ENCODE measurements at places on chromosomes 13 and 19.

- DNase-seq: no peak
Measured at GRCh38 chr13:20221772-20222171, 10.3 kb downstream of the GJB6 start.

GRCh38 chr13:19183676-19184075 lies 2.1 kb upstream of the TUBA3C start:
- DNase-seq: no peak

DNA sequence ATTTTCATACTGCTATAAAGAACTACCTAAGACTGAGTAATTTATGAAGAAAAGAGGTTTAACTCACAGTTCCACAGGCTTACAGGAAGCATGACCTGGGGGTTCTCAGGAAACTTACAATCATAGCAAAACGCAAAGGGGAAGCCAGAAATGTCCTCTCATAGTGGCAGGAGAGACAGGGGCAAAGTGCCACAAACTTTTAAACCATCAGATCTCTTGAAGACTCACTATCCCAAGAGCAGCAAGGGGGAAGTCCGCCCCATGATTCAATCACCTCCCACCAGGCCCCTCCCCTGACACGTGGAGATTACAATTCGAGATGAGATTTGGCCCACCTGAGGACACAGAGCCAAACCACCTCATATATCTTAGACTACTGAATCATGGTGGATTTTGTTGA lies 198.7 kb downstream of the KCTD12 start:
- DNase-seq: no peak

- DNase-seq: no peak
Measured at GRCh38 chr19:16234552-16235445, 37.1 kb downstream of the AP1M1 start.

DNA sequence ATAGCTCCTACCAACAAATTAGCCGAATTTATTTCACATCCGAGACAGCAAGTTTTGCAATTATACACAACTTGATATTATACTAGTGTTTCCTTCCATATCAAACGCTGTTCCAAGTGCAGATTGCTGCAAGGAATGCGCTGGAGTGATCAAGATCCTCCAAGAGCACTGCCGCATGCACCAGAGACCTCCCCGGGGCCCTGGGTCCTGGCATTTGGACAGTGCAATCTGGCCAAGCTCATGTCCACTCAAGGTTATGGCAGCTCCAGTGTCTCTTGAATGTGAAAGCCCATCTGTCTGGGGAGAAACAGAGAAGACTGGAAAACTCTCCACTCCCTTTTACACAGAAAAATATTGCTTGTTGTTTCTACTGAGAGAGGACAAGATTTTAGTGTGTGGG lies 111.9 kb downstream of the HSPH1 start:
- DNase-seq: no peak

GRCh38 chr13:41386211-41386610 lies 71.1 kb upstream of the RGCC start:
- no peak for DNase-seq

DNA sequence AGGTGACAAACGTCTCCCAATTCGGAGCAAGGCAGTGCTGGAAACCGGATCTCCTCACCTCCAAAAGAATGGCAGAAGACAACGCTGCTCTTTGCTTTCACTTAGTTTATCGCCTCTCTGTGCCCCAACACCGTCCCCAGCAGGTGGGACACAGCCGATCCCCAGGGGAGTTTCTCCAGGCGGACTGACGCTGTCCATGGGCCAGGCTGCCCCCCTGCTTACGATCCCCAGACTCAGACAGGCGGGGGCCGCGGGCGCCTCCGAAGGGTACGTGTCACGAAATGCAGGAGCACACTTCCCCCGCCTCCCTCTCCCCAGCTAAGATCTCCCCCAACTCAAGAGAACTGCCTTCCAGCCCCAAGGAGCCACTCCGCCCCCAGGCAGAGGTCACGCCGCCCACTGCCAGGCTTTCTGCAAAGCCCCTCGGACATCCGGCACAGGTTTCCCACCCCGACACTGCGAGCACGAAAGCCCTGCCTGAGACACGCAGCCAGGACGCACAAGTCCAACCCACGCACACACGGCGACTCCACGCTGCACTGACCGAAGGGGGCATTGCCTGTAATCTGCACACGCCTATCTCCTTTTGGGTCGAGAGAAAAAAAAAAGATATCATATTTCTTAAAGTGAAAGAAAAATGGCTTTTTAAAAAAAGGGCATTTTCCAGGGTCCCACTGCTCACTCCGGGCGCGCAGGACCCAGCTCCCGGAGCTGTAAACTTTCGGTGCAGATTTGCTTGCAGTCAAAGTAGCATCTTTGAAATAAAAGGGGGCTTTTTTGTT lies 2.0 kb downstream of the SPRY2 start:
- DNase-seq: peak; percentile 75

DNA sequence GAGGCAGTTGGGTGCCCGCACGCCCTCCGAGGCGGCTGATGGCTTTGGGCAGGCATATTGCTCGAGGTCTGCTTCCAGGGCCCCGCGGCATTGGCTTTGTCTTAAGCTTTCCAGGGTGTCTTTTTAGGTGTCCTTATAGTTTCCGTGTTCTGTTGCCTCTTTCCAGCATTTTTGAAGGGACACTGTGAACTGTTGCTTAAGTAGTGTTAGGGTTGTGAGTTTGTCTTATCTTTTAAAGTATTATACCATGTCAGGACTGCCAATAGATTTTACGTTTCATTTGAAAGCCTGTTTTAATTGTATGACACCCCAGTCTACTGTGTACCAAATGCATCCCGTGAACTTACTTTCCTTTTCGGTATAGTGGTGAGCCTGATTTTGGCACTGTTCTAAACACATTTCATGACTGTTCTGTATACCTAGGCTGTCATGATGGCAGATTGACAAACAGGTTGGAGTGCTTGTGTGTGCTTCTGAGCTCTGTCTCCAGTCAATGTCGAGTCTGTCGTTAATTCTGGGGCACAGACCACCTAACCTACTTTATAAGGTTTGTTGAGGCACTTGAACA lies 656 bp downstream of the PCCA start:
- no peak for DNase-seq

GRCh38 chr19:55379174-55379573 lies 2.5 kb downstream of the TMEM190 start:
- DNase-seq: no peak

GRCh38 chr19:40702337-40703012 lies 12.0 kb upstream of the NUMBL start:
- DNase-seq: peak; percentile 17

DNA sequence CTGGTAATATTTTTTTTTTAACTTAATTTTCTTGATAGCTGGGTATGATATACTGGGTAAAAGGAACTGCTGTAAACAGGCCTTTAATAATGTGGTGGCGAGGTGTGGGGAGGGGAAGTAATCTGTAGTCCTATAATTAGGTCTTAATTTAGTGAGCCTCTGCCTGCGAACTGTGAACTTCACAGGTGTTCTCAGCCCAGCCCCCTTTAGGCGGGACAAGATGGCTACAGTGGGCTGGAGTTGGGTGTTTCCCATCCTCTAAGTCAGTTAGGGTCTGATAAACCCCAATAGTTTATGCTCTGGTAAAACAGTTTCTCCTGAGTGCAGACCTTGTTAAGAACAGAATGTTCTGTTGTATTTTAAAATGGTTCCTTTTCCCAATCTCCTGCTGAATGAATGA lies 97.6 kb upstream of the SERP2 start:
- DNase-seq: no peak

- DNase-seq: peak; percentile 5
Measured at GRCh38 chr19:13841086-13841961, 35.6 kb upstream of the NANOS3 start.

DNA sequence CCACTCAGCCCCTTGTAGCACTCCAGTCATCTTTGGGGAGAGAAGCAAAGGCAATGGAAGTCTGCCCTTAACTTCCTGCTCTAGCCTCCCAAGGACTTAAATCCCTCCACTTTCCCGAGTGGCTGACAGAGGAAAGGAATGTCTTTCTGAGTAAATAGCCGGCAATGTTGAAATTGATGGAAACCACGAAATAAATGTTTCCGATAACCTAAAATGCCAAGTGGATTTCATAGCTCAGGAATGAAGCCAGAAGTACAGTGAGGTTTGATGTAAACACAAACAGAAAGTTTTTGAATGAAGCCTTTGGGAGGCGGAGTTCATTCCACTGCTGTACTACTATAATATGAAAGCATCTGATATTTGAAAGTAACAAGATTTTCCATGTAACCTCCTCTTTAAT lies 14.0 kb upstream of the TBC1D4 start:
- DNase-seq: peak; percentile 79

- DNase-seq: peak; percentile 93
Measured at GRCh38 chr19:47729799-47730520, 15.4 kb upstream of the NOP53 start.

- DNase-seq: no peak
Measured at GRCh38 chr13:98575904-98576199, 1.1 kb downstream of the STK24 start.

- DNase-seq: no peak
Measured at GRCh38 chr13:66774046-66774445, 456.1 kb downstream of the PCDH9 start.

DNA sequence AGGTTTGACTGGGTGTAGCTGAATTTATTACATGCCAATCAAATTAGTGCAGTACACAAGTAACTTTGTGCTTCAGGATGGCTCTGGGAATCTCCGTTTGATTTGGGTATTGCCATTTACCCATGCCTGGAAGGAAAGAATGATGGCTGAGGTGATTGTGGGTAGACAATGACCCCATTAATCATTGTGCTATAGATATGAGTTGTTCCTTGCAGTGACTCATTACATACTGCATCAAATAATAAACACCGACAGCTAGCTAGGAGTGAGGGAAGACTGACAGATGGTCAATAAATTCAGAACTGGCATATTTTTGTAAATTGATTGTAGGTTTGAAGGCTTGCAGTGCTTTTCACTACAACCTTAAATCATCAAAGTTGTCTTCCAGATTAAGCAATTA lies 1069.5 kb downstream of the DIAPH3 start:
- no peak for DNase-seq

- no peak for DNase-seq
Measured at GRCh38 chr13:48939728-48940127, 36.0 kb upstream of the FNDC3A start.

DNA sequence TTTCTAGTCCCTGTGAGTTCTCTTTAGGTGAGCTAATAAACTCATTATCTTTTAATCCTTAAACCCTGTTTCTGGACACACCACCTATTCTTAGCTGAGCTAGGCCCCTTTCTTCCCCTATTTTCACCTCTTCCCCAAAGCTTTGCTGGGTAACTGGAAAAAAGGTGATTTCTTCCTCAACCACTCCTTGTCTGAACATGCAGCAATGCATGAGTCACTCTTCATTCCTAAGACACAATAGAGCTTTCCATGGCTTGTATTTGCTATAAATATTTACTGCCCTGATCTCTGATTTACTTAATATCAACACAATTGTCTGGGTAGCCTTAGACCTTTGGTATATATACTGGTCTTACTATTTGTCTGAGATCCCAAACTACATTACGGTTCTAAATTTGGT lies 370.9 kb downstream of the KLF5 start:
- peak; percentile 40 for DNase-seq

DNA sequence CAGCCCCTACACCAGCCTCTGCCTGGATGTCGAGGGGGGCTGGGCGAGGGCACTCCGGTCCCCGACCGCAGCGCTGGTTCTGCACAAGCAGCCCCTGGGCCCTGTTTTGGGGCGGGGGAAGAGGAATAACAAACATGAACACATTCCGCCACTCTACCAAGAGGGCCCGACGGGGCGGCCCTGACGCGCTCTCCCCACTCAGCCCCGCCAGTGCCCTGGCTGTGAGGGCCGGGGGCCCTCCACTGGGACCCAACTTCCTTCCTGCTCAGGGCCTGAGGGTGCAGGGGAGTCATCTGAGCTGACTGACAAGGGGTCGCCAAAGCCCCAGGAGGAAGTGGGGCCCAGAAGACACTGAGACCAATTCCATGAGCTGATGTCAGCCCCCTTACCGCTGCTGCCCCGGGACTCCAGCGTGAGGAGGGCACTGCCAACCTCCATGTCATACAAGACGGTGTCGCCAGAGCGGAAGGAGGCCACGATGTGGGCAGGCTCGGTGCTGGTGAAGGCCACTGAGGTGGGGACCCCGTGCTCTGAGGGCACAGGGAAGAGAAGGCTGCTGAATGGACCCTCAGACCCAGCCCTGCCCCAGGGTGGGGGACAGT lies 5.6 kb upstream of the PRKD2 start:
- no peak for DNase-seq

DNA sequence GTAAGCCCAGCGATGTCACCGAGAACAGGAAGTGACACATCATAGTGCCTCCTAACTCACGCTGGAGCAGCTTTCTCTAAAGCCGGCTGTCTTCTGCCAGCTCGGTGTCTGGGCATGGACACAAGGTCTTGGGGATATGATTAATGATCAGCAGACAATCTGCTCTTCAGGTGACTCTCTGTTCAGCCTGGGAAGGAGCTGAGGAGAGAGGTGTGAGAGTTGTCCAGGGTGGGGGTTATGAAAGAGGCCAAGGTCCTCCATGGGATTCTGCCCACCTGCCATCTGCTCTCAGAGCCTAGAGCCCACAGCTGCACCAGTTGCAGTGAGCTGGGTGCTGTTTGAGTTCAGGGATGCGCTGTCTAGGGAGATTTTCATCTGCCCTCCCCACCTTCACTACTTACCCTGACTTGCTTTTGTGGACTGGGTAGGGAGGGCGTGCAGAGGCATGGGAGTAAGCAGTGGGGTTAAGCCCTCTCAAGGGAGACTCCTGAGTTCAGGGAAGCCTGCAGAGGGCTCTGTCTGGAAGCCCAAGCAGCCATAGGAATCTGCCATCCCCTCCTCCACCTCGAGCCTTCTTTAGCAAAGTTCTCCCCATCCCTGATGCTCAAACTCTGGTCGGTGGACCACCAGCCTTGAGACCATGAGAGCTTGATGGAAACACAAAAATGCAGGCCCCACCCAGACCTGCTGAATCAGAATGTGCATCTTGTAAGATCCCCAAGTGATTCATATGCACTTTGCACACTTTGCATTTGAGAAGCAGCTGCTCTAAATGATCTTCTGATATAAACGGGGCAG lies 539.7 kb downstream of the RFC3 start:
- peak; percentile 9 for DNase-seq

DNA sequence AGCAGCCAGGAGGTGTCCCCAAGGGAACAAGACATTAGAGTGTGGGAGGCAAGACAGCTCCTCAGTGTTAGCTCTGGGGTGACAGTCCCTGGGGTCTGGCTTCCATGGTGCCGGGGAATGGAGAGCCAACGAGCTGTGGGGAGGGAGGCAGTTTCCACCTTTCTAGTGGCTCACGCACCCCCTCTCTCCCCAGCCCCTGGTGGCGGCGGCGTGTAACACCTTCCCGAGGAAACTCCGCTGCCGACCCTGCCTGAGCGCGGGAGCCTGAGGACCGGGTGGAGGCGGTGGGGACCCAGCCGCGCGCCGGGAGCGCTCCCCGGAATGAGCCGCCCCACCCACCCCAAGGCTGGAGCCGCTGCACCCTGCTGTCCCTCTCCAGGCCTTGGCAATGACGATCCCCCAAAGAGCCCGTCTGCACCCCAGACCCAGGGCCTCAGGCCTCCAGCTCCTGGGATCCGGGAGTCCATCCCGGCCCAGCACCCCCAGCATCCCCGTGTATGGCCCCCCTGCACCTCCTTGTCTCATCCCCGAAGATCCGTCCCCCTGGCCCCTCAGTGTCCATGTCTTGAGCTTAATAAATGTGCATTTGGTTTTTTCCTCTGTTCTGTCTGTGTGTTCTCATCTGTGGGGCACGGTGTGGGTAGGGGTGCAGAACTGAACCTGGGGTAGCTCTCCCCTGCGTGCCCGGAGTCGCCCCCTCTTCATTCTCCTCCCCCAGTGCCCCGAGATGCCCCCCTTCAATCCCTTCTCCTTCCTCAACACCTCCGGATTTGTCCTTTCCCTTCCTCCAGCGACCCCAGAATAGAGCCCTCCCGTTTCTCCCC lies 622 bp upstream of the FXYD5 start:
- DNase-seq: no peak

Data from NCI-H226 (cell line).